ENCODE measurements at places on chromosomes 11 and 22.

DNA sequence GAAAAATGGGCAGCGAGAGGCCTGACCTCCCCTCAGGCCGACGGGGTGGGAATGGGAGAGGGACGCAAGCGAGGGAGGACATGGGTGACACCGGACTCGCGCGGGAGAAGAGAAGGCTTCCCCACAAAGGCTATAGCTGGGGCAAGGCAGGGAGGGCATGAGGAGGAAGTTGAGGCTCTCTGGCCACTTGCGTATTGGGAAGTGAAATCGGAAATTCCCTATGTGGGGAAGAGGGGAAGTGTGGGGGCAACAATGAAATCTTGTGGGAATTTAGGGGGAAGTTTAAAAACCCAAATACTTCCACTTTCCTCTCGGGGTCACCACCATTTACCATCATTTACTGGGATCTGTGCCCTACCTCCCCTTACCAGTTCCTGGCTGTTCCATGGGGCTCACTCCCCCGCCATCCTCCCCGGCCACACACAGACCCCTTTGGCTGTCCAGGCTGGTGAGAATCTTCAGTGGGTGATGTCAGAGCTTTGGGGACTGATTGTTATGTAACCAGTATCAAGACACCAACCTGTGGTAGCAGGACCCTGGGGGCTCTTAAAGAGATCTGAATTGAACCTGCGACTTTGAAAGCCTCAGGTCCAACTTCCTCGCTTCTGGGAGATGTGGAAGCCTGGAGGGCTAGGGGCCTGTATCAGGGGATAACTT, 951 bp upstream of the EHD1 start:
- ATAC-seq = no peak

- no peak for ATAC-seq
Measured at GRCh38 chr11:12266943-12267342, 110.4 kb upstream of the PARVA start.

DNA sequence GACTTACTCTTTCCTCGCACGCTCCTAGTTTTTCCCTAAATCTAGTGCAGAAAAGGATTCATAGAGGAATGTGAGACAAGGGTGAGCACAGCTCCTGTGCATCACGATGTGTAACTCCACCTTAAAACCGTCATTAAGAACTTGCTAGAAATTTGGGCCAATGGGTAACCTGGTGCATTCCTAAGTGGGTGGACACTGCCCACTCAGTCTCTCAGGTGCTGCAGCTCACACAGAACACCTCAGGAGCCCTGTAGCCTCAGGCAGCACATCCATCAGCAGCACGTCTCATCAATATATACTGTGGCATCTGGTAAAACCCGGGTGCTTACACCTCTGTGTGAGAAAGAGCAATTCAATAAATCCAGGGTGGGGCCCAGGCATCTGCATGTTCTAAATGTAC, 12.4 kb downstream of the POU2AF3 start:
- ATAC-seq = no peak

DNA sequence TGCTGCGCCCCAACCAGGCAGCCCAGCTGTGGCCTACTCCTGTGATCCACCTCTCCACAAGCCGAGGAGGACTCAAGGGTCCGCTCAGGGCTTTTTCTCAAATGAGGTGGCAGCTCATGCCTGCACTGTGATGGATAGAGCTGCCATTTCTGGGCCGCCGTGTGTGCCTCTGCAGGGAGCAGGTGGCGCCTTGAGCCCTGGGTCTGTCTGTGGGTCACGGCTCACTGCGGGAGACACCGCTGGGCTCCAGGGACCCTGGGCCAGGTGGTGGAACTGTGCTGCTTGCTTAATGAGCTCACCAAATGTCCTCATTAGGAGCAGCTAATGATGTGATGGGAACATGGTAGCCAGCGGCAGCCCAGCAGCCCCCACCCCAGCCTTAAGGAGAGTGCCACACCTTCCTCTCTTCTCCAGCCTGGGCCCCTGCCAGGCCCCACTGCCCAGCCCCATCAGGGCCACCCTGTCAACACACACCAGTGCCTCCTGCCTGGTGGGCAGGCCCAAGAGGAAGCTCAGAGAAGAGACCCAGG, 50.8 kb downstream of the DHCR7 start:
- no peak for ATAC-seq

GRCh38 chr11:127943763-127944162, 643.6 kb downstream of the ETS1 start:
- no peak for ATAC-seq

GRCh38 chr11:123799438-123799837, 6.7 kb downstream of the OR6M1 start:
- ATAC-seq = no peak

Measured in activated CD4-positive, CD25-positive, alpha-beta regulatory T cell treated with anti-CD3 and anti-CD28 coated beads, Interleukin-2, amount 50 U/mL, for 24 hours (primary cell).